ENCODE measurements at places on chromosomes 7 and 10.

GRCh38 chr7:157875230-157876179, 538.7 kb downstream of the DNAJB6 start:
- no peak overlapping the region for H3K4me3 ChIP-seq
- peak; percentile 57 for DNase-seq
- no peaks in the 10 kb centered on the region for H3K27me3 ChIP-seq
- no peak overlapping the region for H3K27ac ChIP-seq
- H3K4me1 ChIP-seq = peaks cover 12% of the 10 kb centered on the region
- H3K36me3 ChIP-seq = no peaks in the 10 kb centered on the region

GRCh38 chr10:71696628-71697326, 22.8 kb downstream of the C10orf105 start:
- H3K4me1 ChIP-seq = no peaks in the 10 kb centered on the region
- H3K27ac ChIP-seq = no peak overlapping the region
- H3K36me3 ChIP-seq = no peaks in the 10 kb centered on the region
- DNase-seq = peak; percentile 67
- no peak overlapping the region for H3K4me3 ChIP-seq

DNA sequence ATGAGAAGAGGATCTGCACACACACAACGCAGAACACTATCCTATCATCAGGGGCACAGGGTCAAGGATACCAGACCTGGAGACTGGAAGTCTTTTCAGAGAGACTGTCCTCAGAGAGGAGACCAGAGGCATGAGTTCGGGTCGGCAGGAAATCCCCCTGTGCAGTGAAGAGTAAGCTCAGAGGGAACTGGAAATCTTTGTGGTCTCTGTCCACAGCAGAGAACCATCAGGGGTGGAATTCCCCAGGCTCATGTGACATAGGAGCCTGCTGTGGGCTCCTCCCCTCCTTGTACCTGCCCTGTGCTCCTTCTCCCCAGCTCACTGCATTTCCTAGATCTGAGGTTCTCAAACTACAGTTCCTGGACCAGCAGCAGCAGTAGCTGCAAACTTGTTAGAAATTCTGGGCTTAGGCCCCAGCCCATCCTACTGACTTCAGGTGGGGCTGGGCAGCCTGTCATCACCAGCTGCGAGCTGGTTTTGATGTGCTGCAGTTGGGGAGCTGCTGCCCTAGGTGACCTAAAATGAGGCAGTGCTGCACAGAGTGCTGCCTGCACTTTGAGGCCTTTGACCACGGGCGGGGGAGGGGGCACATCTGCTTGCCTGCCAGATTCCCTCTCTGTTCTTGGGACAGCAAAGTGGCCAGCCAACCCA, 2.4 kb downstream of the ZMIZ2 start:
- peaks cover 20% of the 10 kb centered on the region for H3K36me3 ChIP-seq
- no peak overlapping the region for H3K27ac ChIP-seq

DNA sequence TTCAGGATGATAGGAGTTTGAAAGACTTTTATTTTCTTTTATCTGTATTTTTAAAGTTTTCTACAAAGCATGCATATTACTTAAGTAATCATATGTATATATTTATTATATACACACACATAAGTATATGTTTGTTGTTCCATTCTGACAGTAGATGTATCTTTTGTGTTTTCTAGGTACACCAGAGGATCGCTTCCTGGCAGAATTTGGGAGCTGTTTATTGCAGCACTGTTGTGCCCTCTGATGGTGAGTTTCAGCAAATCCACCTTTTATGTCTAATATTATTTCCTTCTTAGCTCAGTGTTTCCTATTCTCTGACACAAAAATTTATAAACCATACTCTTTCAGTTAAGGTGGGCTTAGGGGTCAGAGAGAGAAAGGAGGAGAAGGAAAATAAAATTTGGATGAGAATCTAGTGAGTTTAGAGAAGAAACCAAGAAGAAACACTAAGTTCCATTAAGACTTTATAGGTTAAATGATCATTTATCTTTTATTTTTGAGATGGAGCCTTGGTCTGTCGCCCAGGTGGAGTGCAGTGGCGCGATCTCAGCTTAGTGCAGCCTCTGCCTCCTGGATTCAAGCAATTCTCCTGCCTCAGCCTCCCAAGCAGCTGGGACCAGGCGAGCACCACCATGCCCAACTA, 59.2 kb upstream of the OIT3 start:
- no peaks in the 10 kb centered on the region for H3K36me3 ChIP-seq
- DNase-seq = peak; percentile 29
- H3K4me1 ChIP-seq = no peaks in the 10 kb centered on the region
- H3K4me3 ChIP-seq = no peak overlapping the region

- H3K27ac ChIP-seq = no peak overlapping the region
- H3K27me3 ChIP-seq = no peaks in the 10 kb centered on the region
- no peaks in the 10 kb centered on the region for H3K4me1 ChIP-seq
- H3K36me3 ChIP-seq = no peaks in the 10 kb centered on the region
These were observed 168.7 kb upstream of the LYZL1 start for GRCh38 chr10:29120216-29120615.

DNA sequence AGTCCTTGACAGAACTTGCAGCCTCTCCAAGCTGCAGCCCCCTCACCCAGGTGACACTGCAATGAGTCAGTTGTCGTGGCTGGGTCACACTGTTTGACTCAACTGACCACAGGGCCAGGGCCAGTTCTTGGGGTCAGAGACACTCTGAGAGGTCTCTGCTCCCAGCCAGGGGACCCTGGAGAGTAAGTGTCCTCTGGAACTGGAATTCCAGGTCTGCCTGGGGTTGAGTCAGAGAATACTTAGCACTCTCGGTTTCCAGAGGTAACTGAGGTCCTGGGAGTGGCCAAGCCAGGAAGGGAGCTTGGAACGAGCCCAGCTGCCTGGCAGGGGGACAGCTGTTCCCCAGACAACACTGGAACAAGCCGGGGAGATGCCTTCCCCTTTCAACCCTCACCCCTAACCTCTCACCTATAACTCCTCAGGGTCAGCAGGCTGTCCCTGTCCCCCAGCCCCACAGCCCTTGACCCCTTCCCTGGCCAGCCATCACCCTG, 2.2 kb upstream of the MYL10 start:
- no peak overlapping the region for H3K4me3 ChIP-seq
- H3K36me3 ChIP-seq = no peaks in the 10 kb centered on the region
- H3K4me1 ChIP-seq = no peaks in the 10 kb centered on the region

- no peak overlapping the region for H3K27ac ChIP-seq
- H3K4me1 ChIP-seq = no peaks in the 10 kb centered on the region
- H3K4me3 ChIP-seq = no peak overlapping the region
- no peaks in the 10 kb centered on the region for H3K36me3 ChIP-seq
- DNase-seq = no peak
These were observed 141.9 kb upstream of the RHEB start for GRCh38 chr7:151661587-151661986.

DNA sequence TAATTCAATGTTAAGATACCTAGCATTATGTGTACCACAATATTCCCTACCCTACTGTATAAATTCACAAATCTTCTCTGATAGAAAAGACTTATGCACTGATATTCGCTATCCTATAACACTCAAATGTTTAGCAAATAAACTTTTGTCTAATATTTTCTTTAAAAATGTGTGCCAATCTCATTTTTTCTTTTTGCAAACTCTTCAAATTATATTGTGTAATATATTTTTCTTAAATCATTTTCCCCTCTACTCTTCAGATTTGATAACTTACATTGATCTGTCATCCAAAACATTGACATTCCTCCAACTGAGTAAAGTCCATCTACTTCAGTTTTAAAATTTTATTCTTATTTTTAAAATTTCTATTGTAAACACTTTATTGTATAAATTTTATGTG, 240.2 kb upstream of the CNTNAP2 start:
- DNase-seq = no peak
- H3K27me3 ChIP-seq = no peaks in the 10 kb centered on the region
- no peaks in the 10 kb centered on the region for H3K4me1 ChIP-seq

GRCh38 chr10:113647812-113648211, 16.0 kb downstream of the NRAP start:
- DNase-seq = no peak
- H3K27me3 ChIP-seq = no peaks in the 10 kb centered on the region
- H3K4me3 ChIP-seq = no peak overlapping the region
- H3K4me1 ChIP-seq = peaks cover 2% of the 10 kb centered on the region

DNA sequence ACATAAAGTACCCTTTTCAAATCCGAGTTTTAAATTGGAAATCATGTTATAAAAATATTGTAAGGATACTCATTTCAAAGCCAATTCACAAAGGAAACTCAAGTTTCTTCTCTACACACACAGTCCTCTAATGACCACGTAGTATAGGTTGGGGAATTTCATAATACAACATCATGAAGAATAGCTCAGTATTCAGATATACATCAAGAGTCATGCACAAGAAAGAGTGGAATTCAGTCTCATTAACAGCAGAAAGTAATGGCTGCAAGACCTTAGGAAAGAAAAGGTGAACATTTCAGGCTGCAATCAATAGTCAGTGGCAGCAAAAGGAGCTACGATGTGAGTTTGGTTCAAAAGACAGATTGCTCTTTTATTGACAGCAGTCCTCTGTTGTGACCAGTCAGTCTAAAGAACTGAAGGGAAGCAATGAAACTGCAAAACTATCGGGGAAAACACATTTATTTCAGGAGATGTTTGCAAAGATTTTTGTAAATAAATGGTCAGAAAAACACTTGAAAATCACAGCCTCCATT, 317.2 kb downstream of the IPMK start:
- no peak overlapping the region for H3K27ac ChIP-seq
- no peaks in the 10 kb centered on the region for H3K36me3 ChIP-seq
- H3K4me1 ChIP-seq = peaks cover 2% of the 10 kb centered on the region
- no peak for DNase-seq

GRCh38 chr10:24850727-24851296, 101.6 kb downstream of the PRTFDC1 start:
- H3K4me1 ChIP-seq = peaks cover 9% of the 10 kb centered on the region
- H3K27me3 ChIP-seq = no peaks in the 10 kb centered on the region
- no peak overlapping the region for H3K4me3 ChIP-seq
- H3K36me3 ChIP-seq = no peaks in the 10 kb centered on the region

DNA sequence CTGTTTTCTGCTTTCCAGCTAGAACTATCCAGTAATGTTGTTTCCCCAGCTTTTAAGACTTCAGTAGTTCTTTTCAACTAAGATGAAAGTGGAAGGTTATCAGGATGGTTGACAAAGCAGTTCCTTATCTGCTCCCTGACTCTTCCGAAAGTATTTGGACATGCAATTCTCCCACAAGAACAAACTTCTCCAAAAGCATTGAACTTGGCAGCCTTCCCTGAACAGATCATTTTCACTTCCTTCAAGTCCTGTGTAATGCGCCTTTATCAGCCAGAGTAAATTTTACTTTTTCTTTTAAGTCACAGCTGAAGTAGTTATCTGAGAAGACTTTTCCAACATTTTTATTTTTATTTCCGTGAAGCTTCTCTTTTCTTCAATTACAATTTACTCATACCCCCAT, 39.7 kb downstream of the CDC14C start:
- no peak for DNase-seq
- no peaks in the 10 kb centered on the region for H3K4me1 ChIP-seq
- H3K27ac ChIP-seq = no peak overlapping the region
- no peak overlapping the region for H3K4me3 ChIP-seq

GRCh38 chr7:30559611-30560010, 35.1 kb upstream of the GARS1 start:
- no peak overlapping the region for H3K27ac ChIP-seq
- H3K4me3 ChIP-seq = no peak overlapping the region
- H3K27me3 ChIP-seq = no peaks in the 10 kb centered on the region

- no peaks in the 10 kb centered on the region for H3K4me1 ChIP-seq
- H3K27me3 ChIP-seq = no peaks in the 10 kb centered on the region
- no peak overlapping the region for H3K4me3 ChIP-seq
- DNase-seq = no peak
These were observed 14.5 kb upstream of the PON1 start for GRCh38 chr7:95338832-95339231.

DNA sequence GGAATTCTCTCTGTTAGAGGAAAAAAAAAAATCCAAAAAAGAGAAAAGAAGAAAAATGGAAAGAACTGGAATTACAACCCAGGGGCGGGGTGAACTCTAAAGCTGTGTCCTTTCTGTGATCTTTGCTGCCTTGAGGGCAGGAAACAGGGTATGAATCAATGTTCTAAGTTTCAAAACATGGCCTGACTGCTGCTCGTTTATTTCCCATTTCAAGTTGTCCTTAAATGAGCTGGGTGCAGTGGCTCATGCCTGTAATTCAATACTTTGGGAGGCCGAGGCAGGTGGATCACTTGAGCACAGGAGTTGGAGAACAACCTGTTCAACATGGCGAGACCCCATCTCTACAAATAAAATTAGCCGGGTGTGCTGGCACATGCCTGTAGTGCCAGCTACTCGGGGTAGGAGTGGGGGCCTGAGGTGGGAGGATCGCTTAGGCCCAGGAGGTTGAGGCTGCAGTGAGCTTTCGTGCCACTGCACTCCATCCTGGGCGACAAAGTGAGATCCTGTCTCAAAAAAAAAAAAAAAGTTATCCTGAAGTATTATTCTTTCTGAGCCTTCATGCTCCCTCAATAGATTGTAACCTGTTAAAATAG, 24.7 kb upstream of the TFAM start:
- H3K36me3 ChIP-seq = no peaks in the 10 kb centered on the region
- H3K27ac ChIP-seq = no peak overlapping the region
- H3K27me3 ChIP-seq = no peaks in the 10 kb centered on the region
- H3K4me3 ChIP-seq = no peak overlapping the region

- H3K27ac ChIP-seq = no peak overlapping the region
- no peaks in the 10 kb centered on the region for H3K27me3 ChIP-seq
- no peaks in the 10 kb centered on the region for H3K4me1 ChIP-seq
- no peak overlapping the region for H3K4me3 ChIP-seq
- no peak for DNase-seq
These were observed 63.1 kb downstream of the ZNF37A start for GRCh38 chr10:38157270-38157685.

DNA sequence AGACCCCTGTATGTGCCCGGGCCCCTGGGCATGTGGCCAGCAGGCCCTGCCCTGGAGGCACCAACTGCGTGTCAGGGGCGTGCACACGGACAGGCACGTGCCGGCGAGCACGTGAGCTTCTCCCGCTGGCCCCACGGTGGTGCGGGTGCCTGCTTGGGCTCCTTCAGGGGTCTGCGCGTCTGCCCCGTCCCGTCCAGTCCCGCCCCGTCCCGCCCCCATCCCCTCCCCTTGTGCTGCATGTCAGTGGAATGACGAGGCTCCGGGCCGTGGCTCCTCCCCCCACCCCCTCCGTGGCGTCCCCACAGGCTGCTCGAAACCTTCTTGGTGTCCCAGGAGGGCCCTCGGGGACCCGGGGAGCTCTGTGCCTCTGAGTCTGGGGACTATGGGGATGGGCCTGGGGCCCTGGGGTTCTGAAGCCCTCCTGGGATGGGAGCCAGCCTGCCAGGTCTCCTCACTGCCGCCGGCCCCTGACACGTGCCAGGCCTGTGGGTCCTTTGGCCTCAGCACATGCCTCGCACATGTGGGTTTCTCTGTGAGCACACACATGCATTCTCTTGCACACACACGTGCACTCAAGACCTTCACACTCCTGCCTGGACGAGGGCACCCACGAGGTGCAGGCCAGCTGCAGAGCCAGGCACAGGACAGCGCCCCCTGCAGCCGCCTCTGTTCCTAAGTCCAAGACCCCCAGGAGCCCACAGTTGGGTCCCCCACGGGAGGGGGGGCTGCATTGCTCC, 27.5 kb upstream of the AMZ1 start:
- DNase-seq = no peak
- no peaks in the 10 kb centered on the region for H3K4me1 ChIP-seq
- H3K4me3 ChIP-seq = no peak overlapping the region
- no peaks in the 10 kb centered on the region for H3K27me3 ChIP-seq
- no peak overlapping the region for H3K27ac ChIP-seq

- H3K4me1 ChIP-seq = peaks cover 20% of the 10 kb centered on the region
- H3K27ac ChIP-seq = no peak overlapping the region
- peak; percentile 45 for DNase-seq
- H3K36me3 ChIP-seq = no peaks in the 10 kb centered on the region
These were observed 4.9 kb upstream of the SCD start for GRCh38 chr10:100341953-100342626.

All from neuronal stem cell (in vitro differentiated cells).